ENCODE measurements at places on chromosomes 4 and X.

DNA sequence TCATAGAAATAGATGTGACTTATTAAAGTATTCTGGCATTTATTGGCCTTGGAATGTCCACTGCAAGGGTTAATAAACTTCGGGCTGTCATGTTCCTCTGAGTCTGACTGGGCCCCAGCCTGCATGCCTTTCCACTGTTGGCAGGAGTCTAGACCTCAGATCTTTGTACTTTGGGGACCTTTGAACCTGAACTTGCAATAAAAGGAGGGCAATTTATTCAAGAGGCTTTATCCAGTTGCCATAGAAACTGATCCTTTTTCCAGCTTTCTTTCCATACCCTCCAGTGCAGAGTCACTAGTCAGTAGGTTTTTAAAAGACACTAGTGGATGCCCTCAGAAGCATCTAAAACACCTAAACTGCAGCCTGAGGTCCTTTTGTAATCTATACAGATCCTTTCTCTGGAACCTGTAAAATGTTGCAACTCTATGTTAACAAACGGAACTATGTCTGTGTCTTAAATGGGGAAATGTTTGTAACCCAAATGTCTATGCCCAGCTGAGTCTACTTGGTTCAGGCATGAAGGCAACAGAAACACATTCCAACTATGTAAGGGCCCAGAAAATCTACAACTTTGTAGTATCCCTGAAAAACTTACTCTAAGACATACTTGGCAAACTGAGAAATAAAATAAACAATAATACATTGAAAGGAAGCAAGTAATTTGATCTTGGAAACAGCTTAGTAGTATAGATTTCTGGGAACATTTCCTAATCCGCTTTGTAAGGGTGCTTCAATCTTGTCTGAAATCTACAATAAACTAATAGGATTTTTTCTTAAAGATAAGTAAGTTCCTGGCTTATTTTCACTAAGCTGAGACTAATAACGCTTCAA, 41.5 kb downstream of the SOWAHB start:
- no peak for DNase-seq

DNA sequence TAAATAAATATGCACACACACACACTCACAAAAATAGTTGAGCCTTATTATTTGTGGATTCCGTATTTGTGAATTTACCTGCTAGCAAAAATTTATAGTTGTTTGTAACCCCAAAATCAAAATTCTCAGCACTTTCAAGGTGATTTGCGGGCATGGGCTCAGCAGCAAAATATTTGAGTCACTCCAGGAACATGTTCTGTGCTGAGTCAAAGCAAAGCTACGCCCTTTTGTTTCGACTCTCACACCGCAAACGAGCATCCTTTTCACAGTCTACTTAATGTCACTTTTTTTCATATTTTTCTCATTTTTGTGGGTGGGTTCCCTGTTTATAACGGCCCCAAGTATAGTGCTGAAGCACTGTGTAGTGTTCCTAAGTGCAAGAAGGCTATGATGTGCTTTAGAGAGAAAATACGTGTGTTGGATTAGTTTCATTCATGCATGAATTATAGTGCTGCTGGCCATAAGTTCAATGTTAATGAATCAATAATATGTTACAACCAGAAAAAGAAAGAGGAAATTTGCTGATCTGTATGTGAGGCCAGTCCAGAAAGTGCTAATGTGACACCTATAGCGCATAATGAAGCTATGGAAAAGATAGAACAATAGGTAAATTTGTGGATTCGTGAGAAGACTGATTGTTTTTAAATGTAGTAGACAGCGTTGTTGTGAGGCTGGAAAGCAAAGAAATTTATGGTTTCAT, 723.2 kb upstream of the AGA start:
- no peak for DNase-seq

DNA sequence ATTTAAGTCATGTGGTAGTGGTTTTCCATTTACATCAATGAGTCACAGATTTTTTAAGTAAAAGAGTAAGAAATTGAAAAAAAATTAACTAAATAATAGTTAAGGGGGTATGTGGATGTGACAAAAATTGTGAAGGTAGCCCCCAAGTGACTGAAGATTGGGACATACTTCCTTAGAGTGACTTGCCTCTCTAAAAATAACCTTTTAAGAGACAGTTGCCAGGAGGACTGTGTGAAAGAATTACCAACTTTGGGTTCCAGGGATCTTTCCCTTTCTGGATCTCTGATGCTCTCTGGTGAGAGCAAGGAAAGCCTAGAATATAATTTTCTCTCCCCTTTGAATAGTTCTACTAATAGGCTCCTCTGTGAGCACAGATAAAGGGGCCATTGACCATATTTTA, 42.7 kb downstream of the NHSL2 start:
- no peak for DNase-seq

GRCh38 chrX:47264483-47265173, 31.8 kb downstream of the USP11 start:
- no peak for DNase-seq

DNA sequence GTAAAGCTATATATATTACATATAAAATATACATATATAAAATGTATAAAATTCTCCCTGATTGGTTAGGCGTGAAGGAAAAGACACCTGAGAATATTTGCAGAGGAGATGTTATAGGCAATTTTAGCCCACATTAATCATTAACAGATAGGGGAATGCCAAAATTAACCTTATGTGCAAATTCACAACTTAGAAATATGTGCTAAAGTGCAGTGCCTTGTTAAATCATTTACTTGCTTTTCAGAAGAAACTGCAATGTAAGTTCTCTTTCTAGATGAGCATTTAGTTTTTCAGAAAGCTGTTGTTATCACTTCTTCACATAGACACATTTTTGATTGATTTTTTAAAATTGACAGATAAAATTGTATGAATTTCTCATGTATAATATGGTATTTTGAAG, 5.6 kb downstream of the TASL start:
- DNase-seq: no peak

- DNase-seq: no peak
Measured at GRCh38 chr4:66279084-66279483, 608.8 kb upstream of the EPHA5 start.

GRCh38 chr4:53935780-53936179, 128.6 kb downstream of the CHIC2 start:
- DNase-seq: no peak

DNA sequence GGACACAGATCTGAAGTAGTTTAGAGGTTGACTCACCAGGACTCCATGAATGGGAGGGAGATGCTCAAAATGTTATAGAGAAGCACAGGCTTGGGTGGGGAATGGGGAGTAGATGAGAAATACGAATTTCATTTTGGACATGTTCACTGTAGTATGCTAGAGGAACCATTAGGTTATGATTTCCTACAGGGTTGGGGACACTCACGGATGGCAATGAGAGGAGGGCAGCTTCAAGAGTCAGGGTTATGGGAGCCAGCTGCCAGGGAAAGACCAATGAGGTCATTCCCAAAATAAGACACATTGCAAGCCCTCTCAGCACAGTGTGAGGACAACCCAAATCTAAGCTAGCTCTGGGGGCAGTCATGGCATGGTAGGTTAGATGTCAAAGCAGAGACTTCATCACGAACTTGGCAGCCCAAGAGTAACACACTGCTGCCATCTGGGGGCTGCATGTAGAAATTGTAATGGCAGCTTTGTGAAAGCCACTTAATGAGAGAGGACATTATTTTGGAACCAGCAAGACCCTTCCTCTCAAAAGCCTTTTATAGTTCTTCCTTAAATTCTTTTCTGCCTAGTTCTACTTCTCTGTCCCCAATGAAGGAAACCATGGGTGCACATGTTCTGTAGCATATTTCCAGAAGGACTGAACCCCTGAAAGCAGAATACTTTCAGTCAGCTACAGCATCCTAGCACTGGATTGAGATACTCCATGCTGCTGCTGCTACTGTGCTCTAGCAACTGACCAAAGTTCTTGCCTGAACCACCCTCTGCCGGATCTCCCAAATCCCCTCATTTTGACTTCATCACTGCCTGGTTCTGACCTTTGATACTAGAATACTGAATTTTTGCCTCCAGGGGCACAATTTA, 16.2 kb upstream of the ZCCHC12 start:
- DNase-seq: peak; percentile 24

DNA sequence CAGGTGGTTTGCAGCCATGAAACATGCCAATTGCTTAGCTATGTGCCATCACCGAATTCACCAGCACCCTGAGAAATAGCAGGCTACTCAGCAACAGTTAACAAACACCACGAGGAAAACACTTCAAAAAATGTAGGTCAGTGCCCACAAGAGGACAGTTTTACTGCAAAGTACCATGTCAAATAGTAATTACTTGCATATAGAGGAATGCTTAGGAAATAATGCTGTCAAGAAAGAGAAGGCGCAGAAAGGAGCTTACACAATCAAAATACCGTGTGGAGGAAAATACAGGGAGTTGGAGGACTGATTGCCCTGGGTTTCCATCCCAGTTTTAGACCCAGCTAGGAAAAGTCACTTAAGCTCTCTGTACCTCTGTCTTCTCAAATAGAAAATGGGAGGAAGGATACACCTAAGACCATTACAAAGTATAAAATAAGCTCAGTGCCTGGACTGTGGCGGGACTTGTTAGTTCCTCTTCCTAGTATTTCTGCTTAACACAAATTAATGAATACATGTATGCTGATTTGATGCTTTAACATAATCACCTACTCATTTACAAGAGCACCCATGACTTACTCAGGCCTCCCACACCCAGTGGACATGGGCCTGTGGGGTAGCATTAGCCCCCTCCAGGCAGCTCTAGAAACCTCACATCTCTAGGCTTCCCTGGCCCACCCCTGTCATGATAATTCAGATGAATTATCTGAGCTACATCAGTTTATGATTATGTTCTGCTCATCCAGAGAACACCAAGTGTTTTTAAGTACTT, 44.5 kb upstream of the IL21 start:
- no peak for DNase-seq

DNA sequence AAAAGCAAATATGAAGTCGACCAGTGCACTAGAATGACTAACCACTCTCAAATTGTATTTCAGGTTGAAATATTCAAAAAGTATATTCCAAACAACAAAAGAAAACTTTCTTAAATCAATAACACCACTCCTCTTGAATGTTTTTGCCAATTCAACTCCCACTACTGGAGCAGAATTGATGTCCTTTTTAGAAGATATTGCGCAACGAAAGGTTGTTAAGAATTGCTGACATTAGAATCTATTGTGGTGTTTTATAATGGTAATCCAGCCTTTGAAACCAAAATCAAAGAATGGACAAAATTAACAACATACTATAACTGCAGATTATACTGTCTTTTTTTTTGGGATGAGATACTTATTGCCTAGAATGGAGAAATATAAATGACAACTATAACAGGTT, 331.3 kb downstream of the GRXCR1 start:
- DNase-seq: no peak

GRCh38 chr4:27357283-27357682, 496.6 kb downstream of the STIM2 start:
- no peak for DNase-seq

DNA sequence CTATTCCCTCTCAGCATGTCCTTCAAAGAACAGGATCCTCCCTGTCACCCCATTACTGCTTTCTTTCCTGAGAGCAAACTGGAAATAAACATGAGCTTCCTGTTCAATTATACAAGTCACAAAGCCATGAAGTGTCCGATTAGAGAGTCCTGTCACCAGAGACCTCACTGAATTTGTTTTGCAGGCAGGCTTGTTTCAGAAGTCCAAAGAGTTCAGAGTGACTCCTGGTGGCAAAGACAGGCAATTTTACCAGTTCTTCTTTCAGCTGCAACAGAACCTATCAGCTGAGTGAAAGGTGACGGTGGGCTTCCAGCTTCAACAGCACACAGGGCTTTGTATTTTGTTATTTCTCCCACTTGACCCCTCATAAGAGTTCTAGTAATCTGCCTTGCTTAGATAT, 6.4 kb downstream of the ELK1 start:
- no peak for DNase-seq

DNA sequence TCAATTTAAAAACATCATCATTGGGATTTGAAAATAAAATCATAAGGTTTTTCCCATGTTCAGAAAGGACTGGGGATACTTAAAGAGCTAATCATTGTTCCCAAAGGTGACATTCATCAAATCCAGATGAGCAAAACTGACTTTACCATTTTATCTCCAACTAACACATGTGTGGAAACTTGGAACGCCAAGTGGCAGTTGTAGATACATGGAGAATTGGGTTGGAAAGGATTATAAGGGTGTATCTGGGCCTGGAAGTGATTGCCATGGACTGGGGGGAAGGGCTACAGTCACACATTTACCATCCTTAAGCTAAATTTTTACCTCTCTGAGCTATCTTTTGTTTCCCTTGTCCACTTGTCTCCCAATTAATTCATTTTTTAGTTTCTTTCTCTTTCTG, 203.4 kb downstream of the SLC39A8 start:
- no peak for DNase-seq

- no peak for DNase-seq
Measured at GRCh38 chr4:122122083-122122482, 30.0 kb upstream of the BLTP1 start.

- peak; percentile 16 for DNase-seq
Measured at GRCh38 chr4:128565565-128566186, 243.8 kb upstream of the JADE1 start.

DNA sequence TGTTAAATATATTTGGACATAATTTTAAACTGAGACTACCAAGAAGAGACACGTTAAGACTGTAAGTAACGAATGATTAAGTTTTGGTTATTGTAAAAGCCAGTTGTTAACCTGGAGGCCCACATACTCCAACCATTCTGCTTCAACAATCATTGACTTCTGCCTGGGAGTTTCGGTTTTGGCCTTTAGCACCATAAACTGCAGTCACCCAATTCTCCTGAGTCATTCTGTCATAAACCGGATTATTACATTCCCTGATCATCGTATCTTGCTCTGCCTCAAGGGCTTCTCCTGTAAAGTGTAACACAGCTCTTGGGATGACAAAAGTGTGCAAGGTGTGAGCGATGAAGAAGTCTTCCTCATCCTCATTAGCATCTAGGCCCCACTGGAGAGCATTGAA, 46.9 kb upstream of the PABPC1L2A start:
- DNase-seq: no peak

DNA sequence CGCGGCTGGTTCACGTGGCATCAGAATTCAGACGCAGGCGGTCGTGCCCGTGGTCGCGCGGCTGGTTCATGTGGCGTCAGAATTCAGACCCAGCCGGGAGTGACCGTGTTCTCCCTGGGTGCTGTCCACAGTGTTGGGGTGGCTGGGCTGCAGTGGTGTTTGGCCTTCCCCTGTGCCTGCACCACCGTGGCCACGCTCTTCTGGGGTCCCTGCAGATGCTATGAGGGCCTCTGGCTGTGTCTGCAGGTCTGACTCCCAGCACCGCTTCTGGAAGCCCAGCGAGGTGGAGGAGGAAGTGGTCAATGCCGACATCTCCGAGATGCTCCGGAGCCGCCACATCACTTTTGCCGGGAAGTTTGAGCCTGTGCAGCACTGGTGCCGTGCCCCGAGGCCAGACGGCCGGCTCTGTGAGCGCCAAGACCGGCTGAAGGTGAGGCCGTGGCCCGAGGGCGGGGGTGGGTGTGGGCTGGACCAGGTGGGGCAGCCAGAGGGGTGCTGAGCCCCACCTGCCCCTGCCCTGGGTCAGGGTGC, 26.4 kb downstream of the NKX1-1 start:
- no peak for DNase-seq

DNA sequence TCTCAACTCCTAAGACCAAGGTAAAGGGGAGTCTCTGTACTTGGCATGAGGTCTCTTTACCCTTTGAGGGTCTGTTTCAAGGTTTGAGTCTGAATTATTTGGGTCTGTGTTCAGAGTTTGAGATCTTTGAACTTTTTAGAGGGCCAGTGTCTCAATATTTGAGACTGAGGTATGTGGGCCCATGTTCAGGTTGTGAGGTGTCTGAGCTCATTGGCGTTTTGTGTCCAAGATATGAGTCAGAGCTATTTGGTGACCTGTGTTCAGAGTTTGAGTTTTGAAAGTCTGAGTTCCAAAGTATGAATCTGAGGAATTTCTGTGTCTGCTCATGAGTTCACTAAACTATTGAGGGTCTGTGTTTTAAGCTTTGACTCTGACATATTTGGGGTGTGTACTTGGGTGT, 36.7 kb upstream of the PAGE4 start:
- no peak for DNase-seq
